Stimulated activated CD8-positive, alpha-beta memory T cell treated with anti-CD3 and anti-CD28 coated beads, Interleukin-15, amount 100 ng/mL, for 24 hours (primary cell): ENCODE measurements at places on chromosomes 11 and 22.

DNA sequence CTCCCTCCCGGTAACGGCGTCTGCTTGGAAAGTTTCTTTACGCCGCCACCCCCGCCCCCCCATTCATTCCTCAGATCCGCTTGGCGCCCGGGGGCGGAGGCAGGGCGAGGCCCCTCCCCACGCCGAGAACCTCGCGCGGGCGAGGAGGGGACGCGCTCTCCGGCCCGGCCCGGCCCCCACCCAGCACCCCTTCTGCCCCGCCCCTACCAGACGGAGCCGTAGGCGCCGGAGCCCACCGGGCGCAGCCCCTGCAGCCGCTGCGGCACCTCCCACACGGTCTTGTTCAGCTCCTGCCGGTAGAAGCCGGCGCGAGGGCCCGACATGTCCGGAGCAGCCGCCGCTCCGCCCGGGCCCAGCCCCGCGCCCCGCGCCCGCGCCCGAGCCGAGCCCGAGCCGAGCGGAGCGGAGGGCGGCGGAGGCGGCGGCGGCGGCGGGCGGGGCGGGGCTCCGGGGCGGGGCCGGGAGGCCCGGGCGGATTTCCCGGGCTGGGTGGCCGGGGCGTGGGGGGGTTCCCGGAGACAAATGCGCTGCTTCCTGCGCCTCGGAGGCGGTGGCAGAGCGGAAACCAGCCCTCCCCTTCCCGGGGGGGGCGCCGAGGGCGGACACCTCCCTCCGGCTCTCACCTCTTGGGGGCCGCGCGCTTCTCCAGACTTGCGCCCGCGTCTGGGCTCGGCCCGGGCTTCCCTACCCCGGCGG lies at the start of gene MAPK11:
MAPK11 (minus strand) TSS at position 411 of the 696 bp plus-strand sequence; CDS start at position 323, 88 bp downstream.
- no peak for DNase-seq

DNA sequence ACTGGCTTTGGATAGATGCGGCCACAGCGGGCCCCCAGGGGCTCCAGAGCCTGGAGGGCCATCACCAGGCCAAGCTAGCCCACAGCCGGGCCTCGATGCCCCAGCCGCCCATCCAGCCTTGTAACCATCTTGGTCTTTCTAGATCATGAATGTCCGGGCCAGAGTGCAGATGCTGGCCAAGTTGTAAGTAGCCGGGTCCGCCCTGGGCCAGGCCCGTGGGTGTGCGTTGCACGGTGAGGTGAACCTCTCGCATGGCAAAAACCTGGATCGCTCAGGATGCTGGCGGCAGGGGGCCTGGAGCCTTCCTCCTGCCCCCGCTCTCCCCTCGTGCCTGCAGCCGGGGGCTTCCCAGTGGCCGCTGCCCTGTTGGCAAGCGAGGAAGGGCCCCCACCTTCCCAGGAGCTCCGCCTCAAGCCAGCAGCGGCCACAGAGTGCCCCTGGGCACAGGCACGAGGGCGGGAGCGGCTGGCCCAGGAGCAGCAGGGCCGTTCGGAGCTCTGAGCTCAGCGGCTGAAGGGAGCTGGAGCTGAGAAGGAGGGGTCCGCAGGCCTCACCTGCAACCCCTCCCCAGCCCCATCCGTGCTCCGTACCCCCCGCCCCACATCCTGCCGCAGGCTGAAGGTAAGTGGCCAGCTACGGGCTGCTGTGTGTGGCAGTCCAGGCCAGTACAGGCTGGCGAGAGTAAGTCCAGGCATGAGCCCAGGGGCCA lies 10.9 kb upstream of the MRPL23 start:
- DNase-seq, result no peak

DNA sequence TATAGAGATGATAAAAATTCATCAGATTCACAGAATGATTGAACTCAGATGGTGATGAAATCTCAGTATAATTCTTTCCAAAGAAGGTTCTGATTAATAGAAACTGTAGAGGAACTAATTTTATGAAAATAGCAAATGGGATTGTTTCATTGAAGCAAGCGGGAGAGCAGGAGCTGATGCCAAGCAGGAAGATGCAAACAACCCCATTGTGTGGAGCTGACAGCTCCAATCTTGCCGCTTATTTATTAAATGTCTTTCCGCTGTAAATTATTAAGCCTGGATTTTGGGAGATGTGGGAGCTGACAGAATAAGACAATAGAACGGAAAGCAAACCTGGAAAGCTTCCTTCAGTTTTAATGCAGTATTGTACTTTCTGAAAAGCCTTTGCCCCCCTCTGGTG lies 6.0 kb upstream of the TMEM218 start:
- DNase-seq, result no peak

DNA sequence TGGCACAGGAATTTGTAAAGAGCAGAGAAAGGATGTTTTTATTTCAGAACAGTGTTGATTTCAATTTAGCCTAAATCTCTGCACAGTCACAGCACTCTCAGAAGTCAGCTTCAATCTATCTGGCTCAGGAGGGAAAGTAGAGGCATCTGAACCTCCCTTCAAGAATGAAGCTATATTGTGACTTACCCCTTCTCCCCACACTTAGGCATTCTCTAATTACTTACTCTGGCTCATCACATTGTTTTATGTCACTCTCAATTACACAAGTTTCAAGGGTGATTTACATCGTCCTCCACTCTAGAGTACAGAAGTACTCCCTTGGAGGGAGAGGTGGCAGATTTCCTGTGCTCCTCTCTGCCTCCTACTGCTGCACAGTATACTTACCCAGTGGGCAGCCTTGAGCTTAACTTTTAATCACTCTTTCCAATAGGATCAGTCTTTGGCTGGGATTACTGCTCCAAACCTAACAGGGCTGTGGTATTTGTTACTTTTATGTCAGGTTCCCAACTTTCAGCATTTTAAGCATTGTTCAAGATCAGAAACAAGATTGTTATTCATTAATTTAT lies 211.4 kb downstream of the AASDHPPT start:
- no peak for DNase-seq

DNA sequence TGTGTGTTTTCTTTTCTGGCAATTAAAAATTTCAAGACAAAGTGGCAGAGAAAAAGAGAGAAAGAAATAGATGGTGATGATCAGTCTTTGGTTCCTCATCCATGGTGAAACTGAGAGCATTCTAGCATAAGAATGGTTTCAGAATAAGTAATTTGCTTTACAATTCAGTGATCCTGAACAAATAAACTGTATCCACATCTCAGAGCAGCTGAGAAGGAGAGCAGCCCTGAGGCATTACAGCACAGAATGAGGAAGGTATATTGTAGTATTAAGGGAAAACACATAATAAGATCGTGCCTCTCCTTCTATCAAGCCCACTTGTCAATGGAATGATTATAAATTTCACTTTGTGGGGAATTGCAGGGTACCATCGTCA lies 17.4 kb downstream of the LUZP2 start:
- no peak for DNase-seq

DNA sequence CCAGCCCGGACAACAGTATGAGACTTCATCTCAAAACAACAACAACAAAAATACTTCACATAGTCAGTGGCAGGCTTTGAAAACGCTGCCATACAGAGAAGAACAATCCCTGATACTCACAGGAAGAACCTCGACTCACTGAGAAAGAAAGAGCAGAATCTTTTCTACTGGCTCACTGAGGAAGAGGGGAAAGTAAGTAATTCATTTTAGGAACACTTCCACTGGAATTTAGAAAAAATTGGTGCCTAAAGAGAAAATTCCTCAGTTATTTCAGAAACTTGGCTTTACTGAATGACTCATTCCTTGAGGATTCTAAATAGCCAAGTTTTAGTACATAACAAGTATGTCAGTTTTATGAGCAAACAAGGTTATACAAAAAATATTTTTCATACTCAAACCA lies 12.3 kb downstream of the NARS2 start:
- DNase-seq, result no peak

DNA sequence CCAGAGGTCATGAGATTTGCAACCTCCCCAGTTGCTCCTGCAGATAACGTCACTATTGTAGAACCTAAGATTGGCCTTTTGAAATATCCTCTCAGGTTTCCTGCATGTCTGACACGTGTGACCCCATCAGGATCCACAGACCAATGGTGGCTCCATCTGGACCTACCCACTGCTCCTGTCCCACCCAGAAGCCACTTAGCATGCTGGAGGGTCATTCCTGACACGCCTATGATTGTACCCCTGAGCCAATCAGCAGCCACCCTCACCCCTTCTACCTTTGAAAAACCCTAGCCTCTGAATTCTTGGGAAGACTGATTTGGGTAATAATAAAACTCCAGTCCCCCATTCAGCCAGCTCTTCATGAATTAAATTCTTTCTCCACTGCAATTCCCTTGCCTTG lies 20.1 kb upstream of the NARS2 start:
- no peak for DNase-seq

DNA sequence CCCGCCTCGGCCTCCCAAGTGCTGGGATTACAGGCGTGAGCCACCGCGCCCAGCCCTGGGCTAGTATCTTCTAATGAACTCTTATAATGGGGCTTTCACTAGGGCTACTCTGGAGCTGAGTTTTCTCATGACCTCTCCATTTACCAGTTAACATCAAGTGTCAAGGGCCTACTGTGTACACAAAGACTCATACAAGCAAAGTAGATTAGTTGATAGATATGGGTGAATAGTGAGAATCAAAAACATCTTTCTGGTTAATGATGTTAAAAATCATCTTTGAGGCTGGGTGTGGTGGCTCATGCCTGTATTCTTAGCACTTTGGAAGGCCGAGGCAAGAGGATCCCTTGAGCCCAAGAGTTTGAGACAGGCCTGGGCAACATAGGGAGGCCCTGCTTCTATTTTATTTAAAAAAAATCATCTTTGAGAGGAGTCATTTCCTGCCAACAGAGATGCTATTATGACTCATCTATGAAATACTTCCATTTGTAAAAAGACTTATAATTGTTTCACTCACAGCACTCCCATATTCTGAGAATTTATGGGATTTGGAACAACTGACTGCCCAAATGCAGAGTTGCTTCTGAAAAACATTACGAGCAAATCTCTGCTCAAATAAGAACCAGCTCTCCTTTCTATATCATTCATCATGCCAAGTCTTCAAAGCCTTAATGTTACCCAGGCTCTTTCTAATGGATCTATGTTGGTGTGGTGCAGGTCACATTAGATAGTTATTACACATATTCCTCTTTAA lies 57.0 kb downstream of the GDPD4 start:
- DNase-seq, result no peak

- no peak for DNase-seq
Observed at GRCh38 chr11:85182441-85183387, 444.4 kb downstream of the DLG2 start.

GRCh38 chr11:12223771-12224536 lies 113.6 kb downstream of the MICAL2 start:
- no peak for DNase-seq
